Progenitor cell of endocrine pancreas (in vitro differentiated cells): ENCODE measurements at places on chromosomes 12 and 14. TPM values are rescaled to one million over a fixed set of nuclear protein-coding genes. Genes with fewer than 3 reads are reported as not detected.

DNA sequence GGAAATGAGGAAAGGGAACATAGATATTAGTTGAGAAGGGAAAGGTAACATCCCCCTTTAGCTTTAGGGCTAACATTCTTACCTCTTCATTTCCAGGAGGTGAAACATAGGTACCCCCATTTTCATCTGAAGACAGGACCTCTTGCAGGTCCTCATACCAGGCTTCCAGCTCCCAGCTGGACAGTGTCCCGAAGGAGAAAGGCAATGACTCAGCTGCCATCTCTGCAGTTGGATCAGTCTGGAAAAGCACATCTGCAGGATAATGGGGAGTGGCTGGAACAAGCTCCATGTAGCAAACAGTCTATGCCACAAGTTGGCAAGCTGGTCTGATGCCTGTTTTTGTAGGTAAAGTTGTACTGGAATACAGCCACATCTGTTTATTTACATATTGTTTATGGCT lies 3.1 kb downstream of the DDIT3 start:
- no peak for DNase-seq

DNA sequence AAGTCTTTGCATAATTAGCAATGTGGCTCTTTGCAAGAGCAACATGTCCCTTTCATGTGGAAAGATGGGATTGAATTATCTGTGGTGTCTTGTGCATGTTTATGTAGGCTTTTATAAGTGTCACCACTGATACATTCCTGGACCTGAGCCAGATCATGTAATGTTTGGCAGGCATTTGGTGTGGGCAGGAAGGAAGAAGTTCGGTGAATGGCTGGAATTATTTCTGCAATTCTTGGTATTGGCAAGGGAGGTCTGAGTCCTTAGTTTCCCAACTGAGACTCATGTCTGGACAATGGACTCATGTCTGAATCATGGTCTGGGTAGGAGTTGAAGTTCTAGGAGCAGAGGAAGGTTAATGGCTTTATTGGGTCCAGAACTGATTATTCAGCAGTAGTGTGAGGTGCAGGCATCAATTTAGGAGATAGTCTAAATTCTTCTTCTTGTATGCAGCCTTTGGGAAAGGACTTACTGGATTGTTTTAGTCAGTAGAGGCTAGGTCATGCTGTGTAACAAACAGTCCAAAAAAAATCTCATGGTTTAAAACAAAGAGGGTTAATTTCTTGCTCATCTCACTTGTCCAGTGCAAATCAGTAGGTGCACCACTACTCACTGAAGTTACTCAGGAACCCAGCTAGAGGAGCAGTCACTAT lies 186.5 kb upstream of the LHX5 start:
- DNase-seq: no peak

Gene SAMD15
- 9.5 and 10.7 TPM in 2 replicates for total RNA-seq

Gene KIF26A
- 7.0 and 7.4 TPM in 2 replicates for total RNA-seq

- DNase-seq: no peak
Observed at GRCh38 chr14:105168979-105169507, 467 bp upstream of the JAG2 start.

GRCh38 chr12:44717612-44718011 lies 158.5 kb downstream of the NELL2 start:
- no peak for DNase-seq

DNA sequence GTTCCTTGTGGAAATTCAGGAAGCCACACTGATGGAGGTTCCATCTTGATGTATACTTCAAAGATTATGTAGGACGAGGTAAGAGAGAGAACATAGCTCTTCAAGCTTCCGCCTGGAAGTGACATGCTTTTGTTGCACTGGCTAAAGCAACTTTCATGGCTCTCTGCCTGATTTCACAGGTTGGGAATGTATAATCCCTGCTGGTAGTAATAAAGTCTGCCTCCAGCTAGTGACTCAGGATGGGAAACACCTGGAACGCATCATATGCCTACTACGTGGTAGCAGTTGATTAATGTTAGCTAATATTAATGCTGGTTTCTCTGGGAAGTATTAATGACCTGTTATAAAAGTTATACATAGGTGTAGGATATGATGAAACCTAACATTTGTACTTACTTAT lies 71.1 kb downstream of the PELI2 start:
- DNase-seq: no peak

Gene CLEC4C
- not detected in 2 replicates for total RNA-seq

GRCh38 chr14:72941286-72941985 lies 15.2 kb downstream of the DCAF4 start:
- no peak for DNase-seq

GRCh38 chr12:215116-215515 lies 1.2 kb upstream of the SLC6A12 start:
- no peak for DNase-seq

Gene FSCB
- total RNA-seq: not detected in 2 replicates

DNA sequence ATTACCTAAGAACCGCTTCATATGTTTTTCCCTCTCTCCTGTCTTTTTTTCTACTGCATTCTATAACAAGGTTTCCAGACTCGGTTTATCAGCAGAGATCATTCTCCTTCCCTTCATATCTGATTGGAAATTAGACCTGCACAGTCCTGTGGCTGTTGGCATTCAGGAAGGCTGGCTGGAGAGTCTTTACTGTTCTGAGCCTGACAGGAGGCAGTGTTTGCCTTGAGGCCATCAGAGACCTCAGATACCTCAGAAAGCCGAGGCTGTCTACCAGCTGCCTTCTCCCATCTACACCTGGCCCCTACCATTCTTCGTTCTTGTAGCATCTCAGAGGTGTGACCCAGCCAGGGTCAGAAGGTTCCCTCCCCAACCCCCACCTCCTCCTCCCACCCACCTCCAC lies 182.0 kb downstream of the CAND1 start:
- DNase-seq: no peak

Gene MMP19
- 0.62 and 0.89 TPM in 2 replicates for total RNA-seq

GRCh38 chr14:36430662-36431084 lies 89.4 kb downstream of the NKX2-1 start:
- no peak for DNase-seq

Gene CYP27B1
- 2.0 and 2.5 TPM in 2 replicates for total RNA-seq

- DNase-seq: no peak
Observed at GRCh38 chr12:95258803-95259202, 41.2 kb downstream of the VEZT start.

Gene CFAP251
- 8.9 and 9.3 TPM in 2 replicates for total RNA-seq

DNA sequence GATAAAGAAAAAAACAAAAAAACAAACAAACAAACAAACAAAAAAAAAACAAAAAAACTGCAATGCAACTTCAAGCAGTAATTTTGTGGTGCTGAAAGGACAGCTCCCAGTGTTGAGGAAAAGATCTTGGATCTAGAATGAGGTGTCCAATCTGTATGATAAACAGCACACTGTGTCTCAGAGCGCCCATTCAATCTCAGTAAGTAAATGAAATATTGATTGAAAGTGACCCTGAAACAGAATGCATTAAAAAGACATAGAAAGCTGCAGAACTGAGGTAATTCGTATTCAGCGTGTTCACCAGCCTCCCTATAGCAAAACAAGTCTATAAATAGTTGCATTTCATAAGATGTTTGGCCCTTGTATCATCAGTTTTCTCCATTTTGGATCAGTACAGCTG lies 153.0 kb downstream of the NOVA1 start:
- DNase-seq: peak; percentile 13
